ENCODE measurements at places on chromosomes 1 and 21.

GRCh38 chr1:208177656-208178055 is 66.5 kb downstream of the PLXNA2 start:
- DNase-seq: no peak

DNA sequence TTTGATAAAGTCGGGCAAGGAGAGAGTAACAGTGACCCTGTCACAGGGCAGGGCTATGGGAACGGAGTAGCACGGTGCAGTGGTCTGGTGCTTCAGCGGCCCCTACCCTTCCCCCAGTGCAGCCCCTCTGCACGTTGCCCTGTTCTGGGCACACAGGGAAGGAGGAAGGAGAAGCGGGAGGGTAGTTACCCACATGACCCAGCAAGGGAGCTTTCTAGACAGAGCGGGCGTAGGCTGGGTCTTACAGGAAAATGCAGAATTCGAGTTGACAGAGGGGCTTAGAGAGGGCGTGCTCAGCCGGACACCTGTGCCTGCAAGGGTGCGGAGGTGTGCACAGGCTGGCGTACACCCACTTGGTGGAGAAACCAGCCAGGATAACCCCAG is 341.2 kb downstream of the NPHP4 start:
- DNase-seq: no peak

GRCh38 chr1:73839922-73840321 is 358.1 kb downstream of the LRRIQ3 start:
- no peak for DNase-seq

GRCh38 chr1:1455366-1455884 is 5.9 kb downstream of the ATAD3C start:
- DNase-seq: no peak

Data from RPMI7951 (cell line).